ENCODE measurements at places on chromosomes 3 and 15. TPM values are rescaled to one million over a fixed set of nuclear protein-coding genes. Genes with fewer than 3 reads are reported as not detected.

DNA sequence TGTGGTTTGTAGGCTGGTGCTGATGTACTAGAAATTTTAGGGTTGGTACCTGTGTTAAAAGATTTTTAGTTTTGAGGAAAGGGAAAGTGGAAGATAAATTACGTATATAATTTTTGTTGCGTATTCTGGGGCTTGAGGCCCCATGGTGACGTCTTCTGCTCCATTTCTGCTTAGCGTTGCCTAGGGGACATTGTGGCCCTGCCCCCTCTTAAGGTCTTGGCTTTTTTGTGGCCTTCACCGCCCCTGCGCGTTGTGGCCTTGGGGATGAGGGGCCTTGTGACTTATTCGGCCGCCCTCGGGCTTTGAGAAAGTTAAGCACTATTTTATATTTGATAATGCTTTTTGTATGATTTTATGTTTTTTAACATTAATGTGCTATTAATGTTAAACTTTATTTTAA, 182.0 kb downstream of the KLF13 start:
- no peak for DNase-seq

DNA sequence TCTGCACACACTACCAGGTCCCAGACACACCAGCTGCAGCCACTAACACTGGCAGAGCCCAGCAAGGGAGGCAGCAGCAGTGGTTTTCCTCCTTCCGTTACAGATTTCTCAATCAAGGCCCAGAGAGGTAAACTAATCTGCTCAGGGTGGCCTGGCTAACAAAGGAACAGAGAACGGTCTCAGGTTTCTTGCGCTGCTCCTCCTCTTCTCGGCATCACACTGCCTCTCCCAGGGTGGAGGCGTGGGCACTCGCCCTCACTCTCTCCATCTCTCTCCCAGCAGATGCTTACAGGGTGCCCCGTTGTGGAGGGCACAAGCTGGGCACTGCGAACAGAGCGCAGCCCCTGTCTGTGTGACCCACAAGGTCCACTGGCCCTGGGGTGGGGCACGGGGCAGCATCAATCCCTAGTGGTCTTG, 228.7 kb downstream of the VPS13C start:
- DNase-seq = no peak

The PAQR5 gene
- total RNA-seq = 2.6 TPM

DNA sequence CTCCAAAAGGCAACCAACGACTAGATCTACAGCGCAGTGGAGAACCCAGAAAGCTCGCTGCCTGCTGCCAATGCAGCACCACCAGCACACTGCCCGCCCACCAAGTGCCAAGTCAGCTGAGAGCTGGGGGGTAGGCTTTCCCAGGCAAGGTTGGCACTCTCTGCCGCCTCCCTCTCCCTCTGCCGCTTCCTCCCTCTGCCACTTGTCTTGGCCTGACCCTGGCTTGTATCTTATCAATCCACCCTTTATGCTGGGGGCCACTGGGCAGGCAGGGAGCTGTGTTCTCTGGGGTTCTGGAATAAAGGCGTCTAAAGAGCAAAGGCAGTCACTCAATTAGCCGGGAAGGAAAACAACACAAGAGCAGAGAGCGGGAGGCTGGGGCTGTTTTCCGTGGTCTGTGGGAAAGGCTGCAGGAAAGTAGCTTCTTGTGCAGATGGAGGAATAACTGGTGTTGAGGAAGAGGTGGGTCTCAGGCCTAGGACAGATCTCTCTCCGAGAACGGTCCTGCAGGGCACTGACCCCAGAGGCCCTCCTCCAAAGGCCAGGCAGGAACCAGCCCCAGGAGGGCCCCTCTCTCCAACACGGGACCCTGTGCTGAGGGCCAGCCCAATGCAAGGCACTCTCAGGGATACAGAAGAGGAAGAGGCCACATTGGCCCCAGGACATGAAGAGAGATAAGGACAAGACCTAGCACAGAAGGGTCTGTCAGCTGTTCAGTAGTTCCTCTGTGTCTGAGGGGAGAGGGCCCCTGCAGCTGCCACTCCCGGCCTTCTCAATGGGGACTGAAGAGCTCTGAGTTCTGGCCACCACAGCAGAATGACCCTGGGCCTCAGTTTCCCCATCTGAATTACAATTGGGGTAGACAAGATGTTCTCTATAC, 30.8 kb downstream of the ACSBG1 start:
- no peak for DNase-seq

The GOLGA8Q gene
- 5.5 TPM for total RNA-seq

The C3orf22 gene
- total RNA-seq = not detected

The CLRN1 gene
- total RNA-seq = not detected

- no peak for DNase-seq
Observed at GRCh38 chr3:4139462-4140140, 163.6 kb upstream of the SETMAR start.

DNA sequence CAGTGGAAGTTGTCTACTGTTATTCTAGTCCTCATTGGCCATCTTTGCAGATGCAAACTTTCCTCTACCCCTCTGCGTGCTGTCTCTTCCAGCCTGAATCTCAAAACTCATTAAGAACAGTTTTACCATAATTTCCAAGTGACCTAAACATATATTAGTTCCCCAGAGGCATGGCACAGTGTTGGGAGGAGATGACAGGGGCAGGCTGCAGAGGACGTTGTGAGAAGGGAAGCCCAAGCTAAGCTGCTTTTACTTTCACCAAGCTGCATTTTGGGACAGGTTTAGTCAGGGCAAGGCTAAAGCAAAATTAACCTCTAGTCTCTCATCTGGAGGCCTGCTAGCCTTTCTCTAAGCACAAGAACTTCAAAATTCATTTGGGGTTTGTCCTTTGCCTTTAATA, 318.6 kb upstream of the SATB1 start:
- no peak for DNase-seq

DNA sequence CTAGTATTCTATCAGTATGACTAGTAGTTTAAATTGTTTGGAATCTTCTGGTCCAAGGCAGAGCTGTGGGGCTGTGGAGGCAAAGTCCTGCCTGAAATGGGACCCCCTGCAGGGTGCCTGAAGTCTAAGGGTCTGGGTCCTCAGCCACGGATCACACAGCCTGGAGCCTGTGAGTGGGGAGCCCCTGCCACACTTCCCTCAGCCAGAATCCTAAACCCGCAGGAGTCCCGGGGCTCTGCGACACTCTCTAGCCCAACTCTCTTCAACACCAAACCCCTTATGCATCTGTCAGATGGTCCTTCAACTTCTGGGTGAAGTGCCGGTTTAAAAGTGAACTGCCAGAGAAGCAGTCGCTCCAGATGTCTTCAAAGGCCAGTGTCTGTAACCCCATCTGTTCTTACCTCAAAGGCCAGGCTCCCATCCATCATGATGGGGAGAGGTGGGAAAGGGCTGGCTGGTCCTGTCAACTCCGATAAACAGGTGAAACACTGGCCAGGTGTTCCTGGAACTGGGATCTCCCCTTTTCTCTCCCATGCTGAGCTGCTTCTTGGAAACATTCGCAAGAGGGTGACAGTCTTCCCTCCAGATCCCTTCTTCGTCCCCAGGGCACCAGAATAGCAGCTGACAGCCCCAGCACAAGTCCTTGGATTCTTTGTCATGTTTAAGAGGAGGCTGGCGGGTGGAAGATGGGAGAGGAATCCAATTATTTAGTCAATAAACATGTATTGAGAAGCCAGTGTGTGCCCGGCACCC, 45.6 kb downstream of the CPN2 start:
- DNase-seq = no peak

DNA sequence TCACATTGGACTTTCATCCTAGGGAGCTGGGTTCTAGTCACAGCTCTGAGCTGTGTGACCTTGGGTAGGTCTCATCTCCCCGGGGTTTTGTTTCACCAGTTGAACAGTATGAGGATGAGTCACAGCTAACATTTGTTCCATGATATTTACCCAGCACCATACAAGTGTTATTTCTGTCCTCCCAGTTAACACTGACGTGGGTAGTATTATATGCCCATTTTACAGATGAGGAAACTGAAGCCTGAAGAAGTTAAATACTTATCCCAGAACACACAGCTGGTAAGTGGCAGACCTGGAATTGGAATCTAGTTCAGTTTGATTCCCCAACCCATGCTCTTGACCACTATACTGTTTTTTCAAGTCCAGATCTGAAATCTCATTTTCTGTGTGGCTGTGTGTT, 908 bp upstream of the RARB start:
- DNase-seq = no peak

GRCh38 chr3:147423537-147423797, 14.3 kb downstream of the ZIC1 start:
- no peak for DNase-seq

DNA sequence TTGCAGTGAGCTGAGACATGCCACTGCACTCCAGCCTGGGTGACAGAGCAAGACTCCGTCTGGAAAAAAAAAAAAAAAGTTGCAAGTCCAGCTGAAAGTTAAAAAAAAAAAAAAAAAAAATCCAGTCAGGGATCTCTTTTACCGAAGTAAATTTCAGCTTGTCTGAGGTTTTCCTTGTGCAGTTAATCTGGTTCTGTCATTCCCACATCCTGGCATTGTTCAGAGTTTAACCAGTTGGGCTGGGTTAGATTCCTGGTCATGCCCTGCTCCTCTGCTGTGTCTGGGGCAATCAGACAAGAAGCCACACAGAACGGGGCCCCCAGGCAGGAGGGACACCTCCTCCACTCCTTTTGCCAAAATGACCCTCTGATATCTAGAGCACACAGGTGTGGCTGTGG, 84.1 kb upstream of the KLHL25 start:
- DNase-seq = no peak

- DNase-seq = no peak
Observed at GRCh38 chr3:64039332-64039731, 16.0 kb upstream of the PSMD6 start.
